ENCODE measurements at places on chromosomes 7 and 10.

GRCh38 chr7:77537136-77537777, at the start of gene PTPN12:
Gene PTPN12, plus strand, starts transcription at chr7:77537295. Its CDS starts 252 bp downstream, at chr7:77537547.
- no peak for DNase-seq

- no peak for DNase-seq
Observed at GRCh38 chr7:127789031-127789430, 137.0 kb downstream of the SND1 start.

GRCh38 chr10:113086282-113086681, 136.2 kb downstream of the TCF7L2 start:
- no peak for DNase-seq

- no peak for DNase-seq
Observed at GRCh38 chr7:141416650-141417270, 134.4 kb upstream of the AGK start.

GRCh38 chr7:34117573-34117972, 212.2 kb downstream of the BMPER start:
- DNase-seq, result no peak

- DNase-seq, result no peak
Observed at GRCh38 chr7:55502124-55502857, 70.0 kb downstream of the VOPP1 start.

DNA sequence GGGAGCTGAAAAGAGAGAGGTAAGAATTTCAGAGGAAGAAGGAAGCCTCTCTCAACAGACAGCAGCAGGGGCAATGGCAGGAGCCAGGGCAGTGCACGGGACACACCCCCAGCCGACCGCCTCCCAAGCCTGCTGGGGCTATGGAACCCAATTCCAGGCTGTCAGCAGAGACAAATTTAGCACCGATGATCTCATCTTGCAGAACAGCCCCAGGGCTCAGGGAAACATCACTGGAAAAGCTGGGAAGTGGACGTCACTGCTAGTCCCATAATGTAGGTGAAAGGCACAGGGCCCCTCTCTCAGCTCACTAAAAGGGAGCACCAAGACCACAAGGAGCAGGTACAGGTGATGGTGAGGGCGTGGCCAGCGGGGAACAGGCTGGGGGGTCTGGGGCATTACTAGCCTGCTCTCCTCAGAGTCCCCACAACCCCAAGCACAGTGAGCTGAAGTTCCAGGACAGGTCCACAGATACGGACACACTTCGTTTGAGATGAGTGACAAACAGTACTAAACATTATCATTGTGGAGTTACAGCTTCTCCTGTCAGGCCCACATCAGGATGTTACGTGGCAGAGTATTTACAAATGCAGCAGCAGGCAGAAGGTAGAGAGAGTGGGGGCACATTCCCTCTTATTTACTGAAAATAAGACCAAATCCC, 103.7 kb downstream of the PLXNA4 start:
- no peak for DNase-seq

DNA sequence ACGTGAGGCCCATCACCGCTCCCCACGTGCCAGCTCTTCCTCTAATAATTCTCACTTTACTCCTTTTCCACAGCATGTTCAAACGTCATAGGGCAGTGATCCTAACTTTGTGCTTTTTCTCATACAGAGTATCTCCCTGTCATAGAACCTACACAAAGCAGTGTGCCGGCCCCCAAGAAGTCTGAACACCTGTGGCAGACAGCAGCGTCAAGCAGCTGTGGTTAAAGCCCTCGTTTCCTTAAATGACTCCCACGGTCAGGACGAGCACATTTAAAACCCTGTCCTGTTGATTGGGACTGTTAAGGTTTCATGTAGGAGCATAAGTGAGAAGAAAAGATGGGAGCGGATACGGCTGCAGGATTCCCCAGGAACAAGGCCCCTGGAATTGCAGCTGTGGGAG, 267.2 kb downstream of the DIP2C start:
- DNase-seq, result no peak

GRCh38 chr10:120195984-120196712, 260.9 kb upstream of the PLPP4 start:
- DNase-seq, result no peak

DNA sequence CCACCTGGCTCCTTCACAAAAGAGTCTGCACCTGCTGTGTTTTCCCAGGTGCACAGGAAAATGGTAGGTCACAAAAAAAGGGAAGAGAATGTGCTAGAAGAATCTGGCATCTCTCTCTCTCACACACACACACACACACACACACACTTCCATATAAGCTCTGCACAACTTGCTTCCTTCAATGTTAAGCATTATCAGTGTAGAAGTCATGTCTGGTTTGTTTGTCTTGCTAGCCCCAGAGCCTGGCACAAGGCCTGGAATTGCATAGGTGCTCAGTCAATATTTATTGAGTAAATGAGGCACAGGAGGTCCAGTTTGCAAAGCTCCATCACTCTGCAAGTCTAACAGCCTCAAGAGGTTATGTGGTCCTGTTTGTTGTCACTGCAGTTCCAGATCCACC, 867.3 kb upstream of the AUTS2 start:
- no peak for DNase-seq

DNA sequence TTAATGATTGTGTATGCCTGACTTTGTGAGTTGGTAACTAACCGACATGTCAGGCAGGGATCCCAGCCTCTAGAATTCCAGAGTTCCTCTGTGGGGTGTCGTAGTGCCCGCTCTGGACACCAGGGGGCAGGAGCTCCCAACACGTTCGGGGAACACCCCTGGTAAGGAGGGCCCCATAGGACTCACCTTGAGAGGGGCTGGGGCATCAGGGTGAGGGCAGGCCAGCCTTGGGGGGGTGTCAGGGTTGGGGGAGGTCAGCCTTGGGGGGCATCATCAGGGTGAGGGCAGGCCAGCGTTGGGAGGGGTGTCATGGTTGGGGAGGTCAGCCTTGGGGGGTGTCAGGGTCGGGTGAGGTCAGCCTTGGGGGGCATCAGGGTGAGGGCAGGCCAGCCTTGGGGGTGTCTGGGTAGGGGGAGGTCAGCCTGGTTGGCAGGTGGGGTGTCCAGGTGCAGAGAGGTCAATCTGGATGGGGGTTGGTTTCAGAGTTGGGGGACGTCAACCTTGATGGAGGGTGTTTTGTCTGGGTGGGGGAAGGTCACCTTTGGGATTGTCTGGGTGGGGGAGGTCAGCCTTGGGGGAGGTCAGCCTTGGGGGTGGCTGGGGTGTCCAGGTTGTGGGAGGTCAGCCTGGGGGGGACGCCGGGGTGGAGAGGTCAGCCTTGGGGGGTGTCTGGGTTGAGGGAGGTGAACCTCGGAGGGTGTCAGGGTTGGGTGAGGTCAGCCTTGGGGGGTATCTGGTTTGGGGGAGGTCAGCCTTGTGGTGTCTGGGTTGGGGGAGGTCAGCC, 45.6 kb upstream of the SUN1 start:
- peak; percentile 22 for DNase-seq

DNA sequence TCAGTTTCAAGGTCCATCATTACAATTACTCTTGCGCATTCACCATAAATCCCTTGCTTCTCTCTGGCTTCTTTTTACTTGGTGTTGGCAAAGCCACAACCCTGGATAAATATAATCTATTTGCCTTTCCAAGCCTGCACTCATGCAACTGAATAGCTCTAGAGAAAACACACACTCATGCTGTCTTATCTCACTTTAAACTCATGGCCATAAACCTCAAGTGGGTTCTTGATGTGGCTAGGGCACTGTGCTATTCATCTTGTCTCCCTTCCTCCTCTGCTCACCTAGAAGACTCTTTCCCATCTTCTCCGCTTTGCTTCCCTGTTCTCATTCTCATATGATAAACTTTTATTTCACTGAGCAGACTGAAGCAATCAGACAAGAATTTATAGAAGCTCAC, 165.4 kb upstream of the MTPN start:
- no peak for DNase-seq

DNA sequence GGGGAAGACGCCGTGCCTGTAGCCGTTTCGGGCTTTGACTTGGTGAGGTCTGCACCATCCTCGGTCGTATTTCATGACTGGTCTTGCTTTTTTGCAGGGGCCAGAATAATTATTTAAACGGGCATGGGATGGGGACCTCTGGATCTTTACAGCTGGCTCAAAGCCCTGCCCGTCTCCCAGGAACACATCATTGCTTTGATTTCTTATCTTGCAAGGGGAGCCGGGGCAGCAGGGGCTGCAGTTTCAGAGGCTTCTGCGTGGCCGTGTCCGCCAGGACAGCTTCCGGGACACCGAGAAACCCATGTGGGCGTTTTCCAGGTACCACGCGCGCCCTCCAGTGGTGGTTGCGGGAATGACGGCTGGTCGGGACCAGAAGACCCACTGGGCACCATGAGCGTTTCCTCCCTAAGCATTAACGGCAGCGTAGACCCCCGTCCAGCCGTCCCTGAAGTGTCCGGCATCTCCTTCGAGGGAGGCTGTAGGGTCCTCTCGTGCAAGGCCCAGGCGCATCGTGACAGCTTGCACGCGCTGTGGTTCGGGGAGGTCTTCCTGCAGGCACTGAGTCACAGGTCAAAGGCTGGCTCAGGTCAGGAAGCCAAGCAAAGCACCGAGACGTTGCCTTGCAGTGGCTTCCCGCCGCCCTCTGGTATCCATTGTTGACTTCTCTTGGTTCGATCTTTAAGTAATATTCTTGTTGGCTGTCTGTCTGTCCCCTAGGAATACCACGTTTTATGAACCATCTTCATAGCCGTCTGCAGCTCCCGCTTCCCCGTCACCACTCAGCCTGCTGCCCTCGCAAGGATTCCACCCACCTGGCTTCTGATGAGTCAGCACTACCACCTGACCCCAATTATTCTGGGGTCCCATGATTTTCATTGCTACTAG, 16.2 kb upstream of the ZFAND2A start:
- DNase-seq, result peak; percentile 58

DNA sequence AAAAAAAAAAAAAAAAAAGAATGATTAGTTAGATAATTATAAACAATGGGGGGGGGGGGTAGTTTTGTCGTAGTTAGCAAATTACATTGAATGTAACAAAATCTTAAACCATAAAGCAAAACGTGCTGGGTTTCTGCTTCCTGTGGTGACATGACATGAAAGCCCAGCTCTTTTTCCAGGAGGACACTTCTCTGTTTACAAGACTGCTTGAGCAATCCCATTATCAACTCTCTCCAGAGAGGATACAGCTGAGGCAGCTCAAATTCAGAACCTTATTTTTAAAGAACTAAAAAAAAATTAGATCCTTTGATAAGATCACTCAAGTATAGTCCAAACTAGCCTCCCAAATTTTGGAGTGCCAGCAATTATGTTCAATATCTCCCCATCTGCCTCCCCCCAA, 58.6 kb downstream of the ADRB1 start:
- no peak for DNase-seq

- no peak for DNase-seq
Observed at GRCh38 chr10:11805792-11806191, 17.4 kb upstream of the PROSER2 start.

DNA sequence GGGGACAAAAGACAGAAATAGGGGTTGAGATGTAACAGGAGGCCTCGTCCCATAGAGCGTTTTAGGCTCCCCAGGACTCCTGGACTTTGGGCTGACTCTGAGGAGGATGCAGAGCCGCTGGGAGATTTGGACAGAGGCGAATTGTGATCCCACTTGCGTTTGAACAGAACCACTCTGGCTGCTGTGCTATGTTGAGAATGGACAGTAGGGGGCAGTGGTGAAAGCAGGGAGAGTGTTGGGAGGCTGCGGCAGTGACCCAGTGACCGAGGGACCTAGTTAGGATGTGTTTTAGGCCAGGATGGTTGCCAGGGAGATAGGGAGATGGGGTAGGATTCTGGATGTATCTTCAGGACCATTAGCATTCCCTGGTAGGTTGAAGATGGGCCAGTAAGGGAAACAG, 271.6 kb downstream of the CCDC3 start:
- no peak for DNase-seq

DNA sequence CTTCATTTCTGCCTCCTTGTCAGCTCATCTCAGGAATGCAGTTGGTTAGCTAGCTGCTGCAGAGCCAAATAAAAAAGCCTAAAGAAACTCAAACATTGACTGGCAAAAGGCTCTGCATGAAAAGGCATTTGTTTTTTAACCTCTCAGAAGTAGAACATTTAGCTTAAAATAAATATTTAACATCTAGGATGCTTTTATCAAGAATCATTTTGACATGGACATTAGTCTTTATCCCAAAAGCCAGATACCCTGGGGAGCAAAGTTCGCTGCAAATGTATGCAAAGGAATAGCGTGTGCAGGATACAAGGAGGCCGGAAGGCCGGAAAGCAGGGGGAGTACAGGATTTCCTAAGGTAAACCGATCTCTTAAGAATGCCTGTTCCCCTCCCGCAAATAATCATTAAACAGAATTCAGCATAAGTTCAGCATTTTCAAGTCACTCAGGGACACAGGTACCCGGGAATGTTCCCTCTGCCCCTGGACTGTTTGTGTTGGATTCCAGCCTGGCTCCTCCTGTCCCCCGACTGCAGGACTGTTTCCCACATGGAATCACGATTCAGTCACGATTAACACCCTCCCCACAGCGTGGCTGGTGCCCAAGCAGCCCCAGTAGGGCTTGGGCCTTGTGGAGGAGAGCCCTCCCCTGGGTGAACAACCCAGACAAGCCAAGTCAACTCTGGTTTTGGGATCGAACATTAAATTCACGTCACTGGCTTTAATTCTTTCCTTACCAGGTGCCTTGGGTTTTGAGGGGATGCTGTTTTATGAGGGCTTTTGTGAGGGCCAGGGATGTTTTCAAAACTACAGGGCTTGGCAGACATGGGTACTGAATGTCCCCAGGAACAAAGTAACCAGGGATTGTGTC, 97.8 kb downstream of the HIPK2 start:
- no peak for DNase-seq

DNA sequence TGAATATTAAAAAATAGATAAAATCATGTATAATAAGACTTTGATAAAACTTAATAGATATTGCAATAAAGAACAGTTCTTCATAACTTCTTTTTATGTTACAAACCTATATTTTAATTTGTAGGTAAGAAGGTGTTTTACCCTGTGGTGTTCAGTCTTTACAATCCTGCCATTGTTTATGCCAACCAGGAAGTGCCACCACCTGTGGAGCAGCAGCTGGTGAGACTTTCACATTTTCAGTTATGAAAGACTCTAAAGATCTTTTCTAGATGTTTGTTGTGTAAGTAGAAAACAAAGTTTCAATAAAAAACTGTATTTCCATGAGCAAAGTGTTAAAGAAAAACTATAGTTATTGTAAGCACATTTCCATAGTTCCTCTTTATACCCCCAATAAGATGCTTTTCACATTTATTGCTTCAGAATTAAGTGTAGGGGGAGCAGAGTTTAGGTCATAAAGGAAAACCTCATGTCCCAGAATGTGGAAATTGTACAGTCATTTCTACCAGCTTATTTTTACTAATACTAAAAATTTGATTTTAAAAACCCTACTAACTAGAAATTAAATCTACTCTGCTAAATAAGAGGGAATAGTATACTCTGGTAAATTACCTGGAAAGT, 28.7 kb downstream of the CSGALNACT2 start:
- DNase-seq, result no peak

- no peak for DNase-seq
Observed at GRCh38 chr7:84070770-84071169, 123.8 kb downstream of the SEMA3A start.

Measured in putamen (tissue), 1 donor.